ENCODE measurements at places on chromosomes 11 and 22. TPM values are rescaled to one million over a fixed set of nuclear protein-coding genes. Genes with fewer than 3 reads are reported as not detected.

DNA sequence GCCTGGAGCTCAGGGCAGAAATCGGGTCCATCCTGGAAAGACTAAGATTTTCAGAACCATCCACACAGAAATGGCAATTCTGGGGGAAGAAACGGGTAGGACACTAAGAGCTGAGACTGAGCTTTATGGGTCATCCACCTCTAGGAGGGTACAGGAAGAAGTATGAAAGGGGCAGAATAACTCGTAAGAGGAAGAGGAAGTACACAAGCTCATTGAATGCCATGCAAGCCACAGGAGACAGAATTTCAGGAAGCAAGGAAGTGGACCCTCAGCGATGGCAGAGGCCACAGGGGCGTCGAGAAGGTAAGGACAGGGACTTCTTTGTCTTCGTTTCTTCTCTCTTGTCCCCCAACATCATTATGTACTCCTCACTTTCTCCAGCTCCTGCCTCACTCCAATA, 169.6 kb downstream of the MAML2 start:
- H3K4me3 ChIP-seq = no peak overlapping the region
- peaks cover 5% of the 10 kb centered on the region for H3K36me3 ChIP-seq
- H3K27ac ChIP-seq = no peak overlapping the region
- peaks cover 8% of the 10 kb centered on the region for H3K4me1 ChIP-seq
- no peak for DNase-seq

DNA sequence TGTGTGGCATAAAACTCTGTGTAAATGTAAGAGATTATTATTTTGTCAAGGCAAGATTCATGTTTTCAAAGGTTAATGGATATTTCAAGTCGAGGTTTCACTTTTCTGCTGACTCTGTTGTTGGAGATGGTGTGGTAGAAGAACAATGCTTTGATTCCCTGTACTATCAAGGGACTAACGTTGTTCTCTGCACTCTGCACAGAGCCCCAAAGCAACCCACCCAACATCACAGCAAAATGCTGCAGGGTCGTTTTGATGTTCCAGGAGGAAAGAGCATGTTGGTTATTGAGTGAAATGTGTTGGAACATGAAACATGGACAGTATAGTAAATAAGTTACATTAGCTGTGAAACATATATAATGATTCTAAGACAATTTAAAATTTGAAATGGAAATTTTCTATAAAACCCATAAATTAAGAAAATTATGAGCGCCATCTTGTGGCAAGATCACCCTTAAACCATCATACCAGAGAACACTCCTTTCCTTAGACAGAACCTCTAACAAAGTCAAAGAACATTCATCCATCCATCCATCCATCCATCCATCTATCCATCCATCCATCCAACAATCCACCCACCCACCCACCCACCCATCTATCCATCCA, 164.4 kb upstream of the ZBED5 start:
- no peaks in the 10 kb centered on the region for H3K36me3 ChIP-seq
- H3K4me3 ChIP-seq = no peak overlapping the region
- no peaks in the 10 kb centered on the region for H3K4me1 ChIP-seq
- H3K27ac ChIP-seq = no peak overlapping the region

DNA sequence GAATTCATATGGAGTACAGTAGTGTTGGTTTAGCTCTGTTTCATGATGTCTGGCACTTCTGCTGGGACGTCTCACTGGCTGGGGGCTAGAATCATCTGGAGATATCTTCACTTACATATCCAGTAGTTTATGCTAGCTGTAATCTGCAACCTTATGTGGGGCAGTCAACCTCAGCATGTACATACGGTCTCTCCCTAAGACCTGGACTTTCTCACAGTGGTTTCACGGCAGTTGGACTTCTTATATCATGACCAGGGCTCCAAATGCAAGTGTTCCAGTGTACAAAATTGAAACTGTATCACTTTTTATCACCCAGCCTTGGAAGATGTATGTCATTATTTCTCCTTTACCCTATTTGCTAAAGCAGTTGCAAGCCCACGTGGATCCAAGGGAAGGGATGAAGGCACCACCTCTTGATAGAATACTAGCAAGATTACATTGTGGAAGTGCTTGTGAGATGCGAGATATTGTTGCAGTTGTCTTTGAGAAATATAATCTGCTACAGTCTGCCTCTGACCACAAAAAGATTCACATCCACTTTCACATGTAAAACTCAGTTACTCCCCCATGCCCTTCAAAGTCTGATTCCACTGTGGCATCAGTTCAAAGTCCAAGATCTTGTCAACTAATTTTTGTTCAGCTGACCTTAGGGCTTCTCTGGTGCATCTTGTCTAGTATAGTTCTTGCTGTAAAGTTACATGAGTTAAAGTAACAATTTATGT, 316.6 kb upstream of the NCAM1 start:
- H3K27ac ChIP-seq = no peak overlapping the region
- DNase-seq = no peak

DNA sequence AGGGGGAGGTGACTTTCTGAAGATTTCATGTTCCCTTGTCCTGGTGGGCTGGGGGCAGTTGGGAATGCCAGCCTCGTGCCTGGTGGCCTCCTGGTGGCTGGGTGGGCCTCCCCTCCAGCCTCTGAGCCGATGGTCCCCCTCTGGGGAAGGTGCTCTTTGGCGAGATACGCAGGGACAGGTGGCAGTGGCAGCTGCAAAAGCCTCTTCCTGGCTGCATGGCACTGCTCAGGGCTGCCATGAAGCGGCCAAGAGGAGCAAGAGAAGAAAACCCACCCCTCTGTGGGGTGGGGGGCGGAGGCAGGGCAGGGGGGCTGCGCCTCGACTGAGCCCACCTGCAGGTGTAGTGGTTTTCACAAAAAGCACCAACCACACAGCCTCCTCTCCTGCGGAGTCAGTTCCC, 61.8 kb upstream of the PHF21B start:
- DNase-seq = no peak
- H3K4me1 ChIP-seq = no peaks in the 10 kb centered on the region
- no peaks in the 10 kb centered on the region for H3K27me3 ChIP-seq
- H3K4me3 ChIP-seq = no peak overlapping the region
- no peak overlapping the region for H3K27ac ChIP-seq
- no peaks in the 10 kb centered on the region for H3K36me3 ChIP-seq

DNA sequence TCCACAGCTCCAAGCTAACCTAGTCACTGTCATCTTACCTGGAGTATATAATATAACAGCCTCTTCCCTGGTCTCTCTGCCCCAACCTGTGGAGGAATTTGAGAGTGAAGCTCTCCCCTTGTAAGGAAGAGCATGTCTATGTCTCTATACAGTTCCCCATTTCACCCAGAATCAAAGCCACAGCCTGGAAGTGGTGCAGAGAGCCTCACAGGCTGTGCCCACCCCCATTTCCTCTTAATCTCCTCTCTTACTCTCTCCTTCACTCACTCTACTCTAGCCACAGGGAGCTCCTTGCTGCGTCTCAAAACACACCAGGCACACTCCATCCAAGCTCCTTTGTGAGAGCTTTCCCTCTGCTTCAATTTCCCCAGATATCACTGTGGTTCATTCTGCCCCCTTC, 302.5 kb upstream of the ISX start:
- H3K4me3 ChIP-seq = no peak overlapping the region
- H3K27me3 ChIP-seq = no peaks in the 10 kb centered on the region
- H3K36me3 ChIP-seq = no peaks in the 10 kb centered on the region
- no peak overlapping the region for H3K27ac ChIP-seq
- no peak for DNase-seq
- no peaks in the 10 kb centered on the region for H3K4me1 ChIP-seq

Gene SSTR3
- 4.3 TPM for total RNA-seq

Gene GAS2
- total RNA-seq = 1.0 TPM

Gene SYT8
- total RNA-seq = not detected

Gene SLC25A45
- 40.3 TPM for total RNA-seq

Gene IFITM10
- total RNA-seq = 2.4 TPM

Measured in CD4-positive, CD25-positive, alpha-beta regulatory T cell (primary cell).